NCI-H1417 (cell line): ENCODE measurements at places on chromosomes 4 and X.

- no peak for DNase-seq
Measured at GRCh38 chr4:92406488-92406887, 102.7 kb downstream of the GRID2 start.

DNA sequence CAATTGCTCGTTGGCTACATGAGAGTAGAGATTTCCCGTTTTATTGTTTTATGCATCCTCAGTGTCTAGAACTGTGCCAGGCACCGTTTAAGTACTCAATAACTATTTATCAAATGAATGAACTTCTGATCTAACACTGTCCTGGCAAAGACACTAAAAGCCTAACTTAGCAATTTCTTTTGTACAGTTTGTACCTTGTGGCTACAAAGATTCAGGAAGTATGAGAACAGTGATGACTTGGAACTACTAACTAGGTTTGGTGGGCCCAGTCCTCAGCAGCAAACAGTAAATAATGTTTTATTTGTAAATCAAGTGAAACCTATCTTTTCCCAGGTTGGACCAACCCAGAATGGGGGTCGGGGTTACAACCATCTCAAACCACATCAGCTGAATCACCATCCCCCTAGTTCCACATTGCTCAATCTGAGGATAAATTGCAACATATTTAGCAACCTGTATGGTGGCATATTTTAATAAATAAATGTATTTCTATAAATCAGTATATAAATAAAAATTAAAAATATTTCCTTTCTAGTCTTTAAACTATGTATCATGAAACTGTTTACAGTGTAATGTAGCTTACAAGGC is 12.3 kb upstream of the SCRG1 start:
- DNase-seq: no peak

DNA sequence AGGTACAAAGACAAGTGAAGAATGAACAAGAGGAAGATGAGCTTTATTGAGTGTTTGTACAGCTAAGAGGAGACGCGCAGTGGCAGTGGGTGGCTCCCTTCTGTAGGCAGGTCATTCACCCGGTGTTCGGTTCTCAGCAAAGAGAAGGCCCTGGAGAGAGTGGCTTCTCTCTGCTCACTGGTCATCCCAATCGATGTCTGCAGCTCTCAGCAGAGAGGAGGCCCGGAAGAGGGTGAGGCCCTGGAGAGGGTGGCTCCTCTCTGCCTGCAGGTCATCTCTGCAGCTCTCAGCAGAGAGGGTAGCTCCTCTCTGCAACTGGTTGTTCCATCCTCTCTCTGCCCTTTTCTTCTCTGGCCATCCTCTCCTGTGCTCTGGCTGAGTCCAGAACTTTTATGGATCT is 126.5 kb downstream of the UGT8 start:
- no peak for DNase-seq

DNA sequence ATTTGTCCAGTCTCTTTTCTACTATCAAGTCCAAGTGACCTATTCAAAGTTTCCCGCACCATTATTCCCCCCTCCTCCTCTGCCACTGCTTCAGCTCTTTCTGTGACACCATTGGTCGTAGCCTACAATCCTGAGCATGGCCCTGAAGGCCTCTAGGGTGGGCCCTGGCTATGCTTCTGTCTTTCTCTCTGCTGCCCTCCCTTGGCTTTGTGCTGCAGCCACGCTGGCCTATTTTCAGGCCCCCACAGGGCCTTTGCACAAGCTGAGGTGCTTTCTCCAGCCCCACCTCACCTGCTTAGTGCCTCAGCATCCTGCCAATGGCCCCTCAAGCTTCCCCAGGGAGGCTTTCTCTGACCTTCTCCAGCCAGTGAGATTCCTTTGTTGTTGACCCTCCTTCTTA is 156.5 kb downstream of the NHS start:
- DNase-seq: no peak

DNA sequence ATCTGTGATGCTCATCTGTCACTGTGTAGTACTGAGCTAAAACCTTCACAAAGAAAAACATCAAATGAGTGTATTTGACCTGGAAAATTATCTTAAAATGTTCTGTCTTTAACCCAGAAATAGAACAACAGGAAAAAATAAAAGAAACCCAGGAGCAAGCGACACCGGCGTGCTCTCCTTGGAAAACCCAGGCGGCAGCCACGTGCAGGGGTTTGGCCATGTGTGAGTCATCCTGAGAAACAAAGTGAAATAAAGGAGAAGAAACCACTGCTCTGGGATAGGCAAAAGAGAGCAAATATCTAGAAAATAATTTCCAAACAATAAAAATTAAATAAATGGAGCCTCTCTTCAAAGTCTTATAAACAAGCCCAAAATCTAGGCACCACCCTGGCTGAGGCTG is 20.0 kb upstream of the TMEM128 start:
- no peak for DNase-seq

DNA sequence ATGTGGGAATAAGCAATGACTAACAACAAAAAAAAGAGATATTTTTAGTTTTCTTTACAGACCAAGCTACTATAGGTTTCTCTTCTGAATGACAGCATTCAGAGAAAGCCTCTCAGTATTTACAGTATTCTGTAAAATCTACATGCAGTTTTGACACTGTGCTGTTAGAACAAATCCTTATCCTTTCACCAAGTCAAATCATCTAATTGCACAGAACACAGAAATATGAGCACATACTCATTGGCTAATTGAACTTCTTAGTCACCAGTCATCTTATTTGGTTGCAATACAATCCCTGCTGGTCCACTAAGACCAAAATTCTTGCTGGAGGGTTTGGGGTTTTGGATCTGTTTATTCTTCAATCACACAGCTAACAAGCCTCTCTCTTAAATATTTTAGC is 5.7 kb downstream of the ACOT9 start:
- peak; percentile 21 for DNase-seq

DNA sequence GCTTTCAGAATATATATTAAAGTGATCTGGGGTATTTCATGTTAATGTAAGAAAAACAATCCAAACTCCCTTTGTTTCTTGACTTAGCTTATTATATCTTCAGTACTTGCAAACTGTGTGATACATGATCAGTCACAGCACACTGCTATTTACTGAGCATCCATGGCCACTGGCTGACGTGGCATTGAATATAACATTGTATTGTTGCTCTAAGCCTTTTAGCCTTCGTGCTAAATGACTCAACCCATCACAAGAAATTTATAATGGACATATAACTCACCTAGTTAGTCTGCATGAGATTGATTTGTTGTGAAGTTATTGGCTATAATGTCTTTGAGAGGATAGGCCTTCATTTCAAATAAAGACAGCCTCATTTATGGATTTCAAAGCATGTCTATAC is 642.6 kb downstream of the IL1RAPL1 start:
- DNase-seq: no peak

DNA sequence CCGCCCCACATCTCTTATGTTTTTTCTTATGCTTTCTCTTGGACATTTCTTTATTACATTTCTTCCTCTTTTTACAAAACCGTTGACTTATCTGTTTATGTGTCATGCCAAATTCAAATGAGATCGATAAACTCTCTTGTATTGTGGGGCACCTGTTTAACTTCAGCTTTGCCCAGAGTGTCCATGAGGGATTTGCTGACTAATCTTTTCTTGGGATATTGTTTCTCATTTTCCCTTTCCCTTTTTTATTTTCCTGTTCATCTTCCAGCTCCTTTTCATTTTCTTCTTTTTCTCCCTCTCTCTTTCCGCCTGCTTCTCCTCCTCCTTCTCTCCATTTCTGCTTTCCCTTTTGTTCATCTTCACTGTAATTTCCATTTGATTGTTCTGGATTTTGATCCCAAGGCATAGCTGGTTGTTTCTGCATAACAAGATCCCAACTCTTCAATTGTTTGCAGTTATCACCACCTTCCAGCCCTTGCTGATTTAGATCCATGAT is 10.7 kb downstream of the TIMM8A start:
- DNase-seq: no peak

GRCh38 chrX:68083510-68083909 is 349.8 kb downstream of the OPHN1 start:
- DNase-seq: no peak

DNA sequence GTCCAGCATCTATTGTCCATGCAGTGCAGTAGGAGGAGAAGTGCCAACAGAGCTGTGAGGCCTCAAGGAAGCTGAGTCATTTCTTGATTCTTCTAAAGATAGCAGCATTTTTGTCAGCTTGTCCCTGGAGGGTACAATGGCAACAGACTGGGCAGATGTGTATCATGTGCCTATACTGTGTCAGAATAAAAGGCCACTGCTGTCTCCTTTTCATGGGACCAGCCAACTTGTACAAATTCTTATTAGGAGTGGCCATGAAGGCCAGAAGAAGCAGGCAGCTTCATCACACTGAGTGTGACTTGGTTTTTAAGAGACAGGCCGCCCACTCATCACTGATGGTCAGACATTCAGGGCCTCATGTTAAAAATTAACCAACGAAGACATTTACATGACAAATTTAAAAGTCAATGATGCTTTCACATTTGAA is 185.0 kb upstream of the FAM241A start:
- no peak for DNase-seq

- no peak for DNase-seq
Measured at GRCh38 chrX:24990535-24990934, 25.2 kb downstream of the ARX start.

DNA sequence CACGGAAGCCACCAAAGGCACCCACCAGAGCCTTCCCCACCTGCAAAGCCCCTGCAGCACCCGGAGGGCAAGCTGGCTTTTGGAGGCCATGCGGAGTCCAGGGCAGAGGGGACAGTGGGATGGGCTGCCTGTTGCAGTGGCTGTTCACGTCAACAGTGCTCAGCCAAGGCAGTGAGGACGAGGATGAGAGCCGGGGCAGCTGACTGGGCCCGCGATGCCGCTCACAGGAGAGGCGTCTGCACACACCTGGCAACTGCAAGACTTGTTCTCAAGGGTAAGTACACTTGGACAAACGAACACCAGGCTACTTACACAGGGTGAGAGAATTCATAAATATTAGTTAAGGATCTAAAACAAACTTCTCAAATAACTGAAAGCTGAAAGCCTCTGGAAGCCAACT is 19.6 kb downstream of the FGFR3 start:
- no peak for DNase-seq

DNA sequence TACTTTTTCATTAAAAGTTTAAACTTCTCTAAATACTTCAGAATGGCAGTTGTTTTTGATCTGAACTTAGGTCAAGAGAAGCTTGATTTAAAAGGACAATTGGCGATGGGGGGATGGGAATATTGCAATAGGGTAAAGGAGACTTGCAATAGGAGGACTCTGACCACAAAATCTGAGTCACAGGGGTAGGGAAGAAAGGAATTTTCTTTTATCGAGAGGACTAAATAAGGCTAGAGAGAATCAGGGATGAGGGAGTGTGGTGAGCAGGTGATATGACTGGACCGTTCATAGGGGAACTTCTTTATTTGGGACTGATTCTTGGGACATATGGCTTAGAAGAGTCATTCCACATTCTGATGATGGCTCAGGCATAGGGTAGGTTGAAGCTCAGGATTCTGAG is 1260.2 kb downstream of the ADGRL3 start:
- DNase-seq: no peak

GRCh38 chr4:116453127-116453526 is 632.2 kb downstream of the TRAM1L1 start:
- DNase-seq: no peak

- DNase-seq: no peak
Measured at GRCh38 chr4:144294211-144294610, 153.7 kb upstream of the GYPA start.

DNA sequence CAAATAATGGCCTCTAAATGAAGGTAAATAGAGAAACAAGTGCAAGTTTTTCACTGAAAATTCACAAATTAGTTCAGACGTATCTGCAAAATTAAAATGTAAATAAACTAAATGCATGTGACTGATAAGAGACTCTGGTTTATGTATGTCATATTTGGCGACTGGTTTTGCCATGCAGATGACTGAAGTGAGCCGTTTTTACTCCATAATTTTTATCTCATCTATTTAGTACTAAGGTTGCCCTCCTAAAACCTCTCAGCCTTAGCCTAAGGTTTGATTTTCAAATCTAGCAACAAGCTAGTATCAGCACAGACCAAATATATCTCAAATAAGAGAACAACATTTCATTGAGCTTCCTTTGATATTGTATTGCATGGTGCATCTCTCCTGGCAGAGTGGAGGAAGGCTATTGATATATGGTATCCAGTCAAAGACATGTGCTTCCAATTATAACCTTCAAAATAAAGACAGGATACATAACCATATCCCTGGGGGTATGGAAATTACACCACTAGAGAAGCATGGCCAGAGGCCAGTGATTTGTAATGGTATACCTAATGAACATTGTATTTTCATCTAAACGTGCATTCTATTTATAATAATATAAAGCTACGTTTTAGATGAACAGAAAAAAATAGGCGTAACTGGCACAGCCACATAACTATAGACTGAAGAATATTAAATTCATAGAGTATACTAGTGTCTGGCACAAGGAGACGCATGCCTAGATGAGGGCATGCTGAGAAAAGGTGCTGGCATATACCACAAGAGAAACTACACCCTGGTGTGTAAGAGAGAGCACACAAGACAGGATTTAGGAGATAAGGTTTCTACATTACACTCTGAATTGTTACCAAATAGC is 392.6 kb upstream of the INTU start:
- DNase-seq: no peak
